Aorta (tissue), 5 donors: ENCODE measurements at places on chromosomes 4 and X. TPM values are rescaled to one million over a fixed set of nuclear protein-coding genes. Genes with fewer than 3 reads are reported as not detected.
A peak's percentile ranks its signal among the peaks of the same experiment; 100 is the strongest.

AWAT2 gene
- not detected for total RNA-seq

- no peak overlapping the region for H3K4me3 ChIP-seq
- no peaks in the 10 kb centered on the region for H3K36me3 ChIP-seq
- no peak overlapping the region for H3K27ac ChIP-seq
Measured at GRCh38 chr4:95640311-95640710, 91.5 kb upstream of the UNC5C start.

DNA sequence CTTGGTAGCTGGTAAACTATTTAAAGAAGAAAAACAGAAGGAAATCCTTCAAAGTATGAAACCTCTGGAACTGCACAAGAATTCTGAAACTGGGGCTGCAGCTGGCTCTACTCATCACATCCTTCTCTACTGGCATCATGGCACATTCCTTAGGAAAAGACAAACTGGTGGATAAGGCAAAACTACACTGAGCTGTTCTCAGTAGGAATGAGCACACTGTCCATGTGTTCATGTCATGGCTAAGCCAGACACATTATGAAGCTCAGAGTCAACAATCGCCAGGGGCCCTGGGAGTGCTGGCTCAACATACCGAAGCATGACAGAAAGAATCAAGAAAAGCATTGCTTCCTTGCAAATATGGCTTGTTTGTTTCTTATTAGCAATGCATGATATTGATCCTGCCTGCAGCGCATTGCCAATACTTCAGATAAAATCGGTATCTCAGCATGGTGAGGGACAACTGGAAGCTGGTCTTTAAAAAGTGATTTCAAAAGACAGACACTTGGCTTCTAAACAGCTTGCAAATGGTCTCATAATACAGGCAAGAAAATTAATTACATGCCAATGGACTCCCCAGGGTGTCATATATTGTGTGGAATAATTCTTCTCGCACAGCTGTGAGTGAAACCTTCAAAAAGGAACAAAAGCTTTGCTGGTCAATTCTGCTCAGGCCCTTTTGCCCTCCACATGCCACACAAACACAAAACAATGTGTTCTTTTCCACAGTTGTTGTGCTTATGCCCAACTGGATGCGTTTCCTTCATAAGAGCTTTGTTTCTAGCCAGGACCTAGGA lies 300.2 kb upstream of the VCX start:
- H3K4me1 ChIP-seq = no peaks in the 10 kb centered on the region
- DNase-seq = no peak
- no peak overlapping the region for H3K4me3 ChIP-seq
- no peak overlapping the region for H3K27ac ChIP-seq

- no peaks in the 10 kb centered on the region for H3K4me1 ChIP-seq
- H3K27ac ChIP-seq = peak overlapping the region; percentile 78
- peak overlapping the region; percentile 40 for H3K4me3 ChIP-seq
- DNase-seq = peak; percentile 89
- H3K36me3 ChIP-seq = no peaks in the 10 kb centered on the region
- no peaks in the 10 kb centered on the region for H3K27me3 ChIP-seq
Measured at GRCh38 chrX:40175511-40176350, 78.0 kb upstream of the BCOR start.

GRCh38 chrX:78687586-78687985 lies 28.5 kb upstream of the RTL3 start:
- H3K36me3 ChIP-seq = no peaks in the 10 kb centered on the region
- H3K4me1 ChIP-seq = no peaks in the 10 kb centered on the region
- H3K27ac ChIP-seq = no peak overlapping the region
- no peak for DNase-seq
- no peak overlapping the region for H3K4me3 ChIP-seq
